ENCODE measurements at places on chromosomes 16 and 17.

GRCh38 chr16:57140931-57141668 lies 44.7 kb downstream of the PSME3IP1 start:
- no peak for DNase-seq

DNA sequence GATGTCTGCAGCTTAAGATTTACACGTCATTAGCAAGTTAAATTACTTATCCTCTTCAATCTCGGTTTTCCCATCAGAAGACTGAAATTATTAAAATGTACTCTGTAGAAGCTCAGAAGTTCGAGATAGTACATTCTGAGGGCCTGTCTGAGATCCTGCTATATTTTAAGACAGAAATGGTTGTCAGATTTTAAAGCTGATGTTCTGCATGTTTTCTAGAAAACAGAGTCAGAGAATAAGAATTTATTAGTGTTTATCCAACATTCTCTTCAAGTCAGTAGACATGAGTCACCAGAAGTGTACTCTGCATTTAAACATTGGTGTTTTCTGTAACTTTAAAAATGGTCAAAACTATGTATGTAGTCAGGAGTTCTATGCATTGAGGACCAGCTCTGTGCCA lies 155.2 kb upstream of the MYOCD start:
- DNase-seq, result no peak

DNA sequence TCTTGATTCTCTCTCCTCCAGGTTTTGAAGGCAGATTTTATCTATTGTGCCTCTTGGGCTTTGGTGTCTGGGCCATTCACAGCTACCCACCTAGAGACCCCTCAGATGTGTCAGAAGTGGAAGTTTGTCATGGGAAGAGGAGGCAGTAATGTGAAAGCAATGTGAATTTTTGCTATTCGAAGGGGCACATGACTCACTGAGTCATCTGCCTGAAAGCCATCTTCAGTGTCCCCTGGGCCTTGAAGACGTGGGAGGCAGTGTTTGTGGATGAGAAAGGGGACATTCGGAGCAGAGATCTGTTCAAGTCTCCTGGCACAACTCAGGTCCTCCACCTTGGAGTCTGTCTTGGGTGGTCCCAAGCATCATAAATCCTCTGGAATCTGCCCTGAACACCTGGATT lies 530.2 kb downstream of the NPIPA7 start:
- DNase-seq, result no peak

DNA sequence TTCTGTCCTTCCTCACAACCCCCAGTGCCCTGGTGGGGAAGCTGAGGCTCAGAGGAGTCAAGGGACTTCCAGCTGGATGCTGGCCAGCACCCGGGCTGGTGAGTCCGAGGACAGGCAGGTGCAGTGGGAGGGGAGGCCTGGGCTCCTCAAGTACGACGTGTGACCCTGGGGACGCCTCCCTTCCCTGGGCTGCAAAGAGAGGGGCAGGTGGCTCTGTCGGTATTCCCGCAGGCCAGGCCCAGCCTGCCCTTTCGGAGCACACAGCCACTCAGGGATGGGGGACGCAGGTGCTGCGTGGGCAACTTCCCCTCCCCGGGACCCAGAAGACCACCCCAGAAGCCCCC lies 33.1 kb upstream of the PVALEF start:
- no peak for DNase-seq

DNA sequence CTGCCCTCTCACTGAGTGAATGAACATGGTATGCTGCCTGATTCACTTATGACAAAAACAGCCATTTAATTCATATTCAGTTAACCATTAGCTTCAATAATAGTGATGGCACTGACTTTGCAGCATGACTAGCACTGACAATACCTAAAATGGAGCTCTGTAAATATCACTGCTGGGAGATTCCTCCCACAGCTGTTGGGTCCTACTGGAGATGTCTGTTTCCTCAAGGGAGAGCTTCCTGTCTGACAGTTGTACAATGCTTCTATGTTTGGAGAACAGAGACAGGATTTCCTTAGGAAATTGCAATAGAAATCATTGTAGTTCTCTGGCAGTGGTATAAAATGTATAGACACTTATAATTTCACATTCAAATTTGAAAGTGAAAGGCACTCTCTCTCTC lies 695.9 kb upstream of the CDH8 start:
- DNase-seq, result no peak

DNA sequence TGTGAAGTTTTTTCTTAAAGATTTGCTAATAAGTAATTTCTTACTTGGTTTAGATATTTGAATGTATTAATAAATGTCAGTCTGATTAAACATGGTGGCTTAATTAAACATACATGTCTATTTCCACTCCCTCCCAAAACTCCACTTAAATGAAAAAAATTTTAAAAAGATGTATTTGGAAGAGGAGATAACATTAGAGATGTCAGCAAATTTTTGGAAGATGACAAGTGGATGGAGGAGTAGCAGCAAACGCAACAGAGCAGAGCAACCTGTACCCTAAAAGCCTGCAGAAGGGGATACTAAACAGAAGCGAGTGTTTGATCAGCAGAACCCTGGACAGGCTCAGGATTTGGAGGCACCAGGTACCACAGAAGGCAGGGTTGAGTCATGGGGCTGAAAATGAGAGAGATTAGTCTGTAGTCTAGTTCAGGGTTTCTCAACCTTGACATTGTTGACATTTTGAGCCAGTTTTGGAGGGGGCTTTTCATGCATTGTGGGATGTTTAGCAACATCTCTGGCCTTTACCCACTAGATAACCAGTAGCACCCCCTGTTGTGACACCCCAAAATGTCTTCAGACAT lies 17.8 kb downstream of the LUC7L3 start:
- DNase-seq, result no peak

GRCh38 chr17:50956750-50957523 lies 90.8 kb upstream of the TOB1 start:
- DNase-seq, result peak; percentile 56

GRCh38 chr16:72126429-72126765 lies 32.8 kb downstream of the DHX38 start:
- DNase-seq, result no peak

DNA sequence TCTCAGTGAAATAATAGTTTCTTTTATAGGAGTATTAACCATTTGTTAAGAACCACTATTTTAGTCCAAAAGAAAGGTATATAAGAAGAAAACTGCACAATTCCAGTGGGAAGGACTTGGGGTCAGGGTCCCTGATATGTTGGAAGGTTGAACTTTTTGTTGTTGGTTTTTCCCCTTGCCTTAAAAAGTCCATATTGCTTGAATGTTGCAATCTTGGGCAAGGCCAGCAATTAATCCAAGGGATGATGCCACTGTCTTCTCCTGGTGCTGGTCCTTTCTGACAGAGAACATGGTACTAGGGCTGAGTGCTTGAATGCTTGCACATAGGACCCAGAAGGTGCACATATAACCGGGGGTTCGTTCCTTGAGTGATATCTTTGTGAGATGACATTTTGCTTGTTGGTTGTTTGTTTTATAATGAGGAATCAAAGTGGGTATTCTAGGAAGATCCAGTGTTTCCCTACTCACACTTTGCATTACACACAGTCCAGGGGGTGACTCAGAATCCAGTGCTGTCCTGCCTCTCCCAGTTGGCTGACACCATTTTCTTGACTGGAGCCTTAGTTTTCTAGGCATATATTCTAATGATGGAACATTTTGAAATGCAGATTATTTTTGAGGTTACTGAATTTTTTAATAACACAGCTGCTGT lies 54.9 kb downstream of the SIAH1 start:
- no peak for DNase-seq

DNA sequence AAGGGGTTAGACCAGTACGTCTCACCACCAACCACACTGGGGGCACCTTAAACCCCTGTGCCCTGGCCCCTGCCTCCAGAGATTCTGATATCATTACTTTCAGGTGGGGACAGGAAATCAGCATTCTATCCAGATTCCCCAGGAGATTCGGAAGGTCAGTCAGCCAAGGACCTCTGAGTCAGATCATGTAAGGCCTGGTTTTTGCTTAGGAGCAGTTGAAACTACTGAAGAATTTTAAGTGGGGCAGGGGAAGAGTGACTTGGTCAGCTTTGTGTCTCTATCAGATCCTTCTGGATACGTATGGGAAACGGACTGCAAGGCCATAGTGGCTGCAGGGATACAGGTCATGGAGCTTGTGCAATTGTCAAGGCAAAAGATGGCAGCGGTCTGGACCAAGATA lies 9.0 kb downstream of the EMP2 start:
- DNase-seq, result no peak

GRCh38 chr17:77914385-77915254 lies 43.9 kb upstream of the TNRC6C start:
- no peak for DNase-seq

GRCh38 chr16:66474750-66475199 lies 47.7 kb downstream of the BEAN1 start:
- peak; percentile 23 for DNase-seq

DNA sequence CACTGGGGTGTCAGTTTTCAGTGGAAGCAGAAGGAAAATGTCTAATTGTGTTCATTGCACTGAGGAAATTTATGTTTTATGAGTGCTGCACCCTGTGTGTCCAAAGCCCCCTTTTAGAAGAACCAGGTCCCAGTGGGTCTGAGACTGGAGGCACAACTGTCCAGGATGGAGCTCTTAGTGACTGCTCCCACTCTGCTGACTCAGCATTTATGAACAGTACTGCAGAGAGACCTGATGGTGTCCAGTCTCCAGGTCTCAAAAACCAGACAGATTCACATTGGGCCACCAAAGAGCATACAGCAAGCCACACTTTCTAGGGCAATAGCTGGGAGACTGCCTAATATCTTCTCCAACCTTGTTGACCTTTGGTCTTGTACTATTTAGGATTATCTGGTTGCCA lies 321.9 kb downstream of the CBLN1 start:
- DNase-seq, result no peak

DNA sequence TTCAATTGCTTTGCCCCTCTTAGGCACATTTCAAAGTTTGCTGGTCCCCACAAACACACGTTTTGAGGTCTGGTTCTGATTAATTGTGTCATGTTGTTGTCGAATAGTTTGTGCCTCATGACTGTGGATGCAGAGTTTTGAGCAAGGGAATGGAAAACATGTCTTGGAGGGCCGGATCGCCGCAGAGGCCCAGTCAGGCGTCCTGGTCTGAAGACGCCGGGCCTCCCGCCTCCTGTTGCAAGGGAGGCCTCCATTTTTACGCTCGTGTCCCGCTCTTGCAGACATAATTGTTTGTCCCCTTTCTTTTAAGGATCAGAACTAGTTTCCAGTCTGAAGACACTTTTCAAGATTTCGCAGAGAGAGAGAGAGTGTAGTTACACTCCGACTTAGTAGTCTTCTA lies 3.2 kb downstream of the NTN1 start:
- DNase-seq, result no peak

- DNase-seq, result no peak
These were observed 57.8 kb downstream of the ENGASE start for GRCh38 chr17:79132271-79133064.

DNA sequence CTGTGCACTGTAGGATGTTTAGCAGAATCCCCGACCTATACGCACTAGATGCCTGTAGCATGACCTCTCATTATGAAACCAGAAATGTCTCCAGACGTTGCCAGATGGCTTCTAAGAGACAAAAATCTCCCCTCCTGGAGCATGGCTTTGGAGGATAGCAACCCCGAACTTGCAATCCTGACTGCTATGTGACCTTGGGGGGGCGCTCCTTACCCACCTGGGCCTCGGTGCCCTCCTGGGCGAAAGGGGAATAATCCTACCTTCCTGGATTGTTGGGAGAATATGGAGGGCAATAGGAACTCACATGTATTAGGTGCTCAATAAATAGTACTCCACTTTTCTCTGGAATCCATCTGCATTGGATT lies 8.1 kb downstream of the MRM1 start:
- DNase-seq, result no peak

DNA sequence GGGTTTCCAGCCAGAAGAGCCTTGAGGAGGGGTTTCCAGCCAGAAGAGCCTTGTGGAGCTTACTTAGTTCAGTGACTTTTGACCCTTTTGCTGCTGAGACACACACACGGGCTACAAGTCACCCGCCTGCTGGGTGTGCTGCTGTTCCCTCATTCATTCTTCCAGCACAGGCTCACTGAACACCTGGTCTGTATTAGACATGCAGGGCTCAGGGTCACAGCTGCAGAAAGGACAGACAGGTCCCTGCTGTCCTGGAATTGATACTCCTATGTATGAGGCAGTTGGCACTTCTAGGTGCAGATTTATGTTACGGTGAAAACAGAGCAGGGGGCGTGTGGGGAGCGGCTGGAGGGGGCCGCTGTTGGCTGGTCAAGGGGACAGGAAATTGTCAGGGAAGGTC lies 6.8 kb downstream of the CACNG4 start:
- no peak for DNase-seq

- no peak for DNase-seq
These were observed 478.5 kb downstream of the GRIN2A start for GRCh38 chr16:9703731-9704130.

GRCh38 chr17:44900894-44901293 lies 1.6 kb upstream of the EFTUD2 start:
- DNase-seq, result no peak

DNA sequence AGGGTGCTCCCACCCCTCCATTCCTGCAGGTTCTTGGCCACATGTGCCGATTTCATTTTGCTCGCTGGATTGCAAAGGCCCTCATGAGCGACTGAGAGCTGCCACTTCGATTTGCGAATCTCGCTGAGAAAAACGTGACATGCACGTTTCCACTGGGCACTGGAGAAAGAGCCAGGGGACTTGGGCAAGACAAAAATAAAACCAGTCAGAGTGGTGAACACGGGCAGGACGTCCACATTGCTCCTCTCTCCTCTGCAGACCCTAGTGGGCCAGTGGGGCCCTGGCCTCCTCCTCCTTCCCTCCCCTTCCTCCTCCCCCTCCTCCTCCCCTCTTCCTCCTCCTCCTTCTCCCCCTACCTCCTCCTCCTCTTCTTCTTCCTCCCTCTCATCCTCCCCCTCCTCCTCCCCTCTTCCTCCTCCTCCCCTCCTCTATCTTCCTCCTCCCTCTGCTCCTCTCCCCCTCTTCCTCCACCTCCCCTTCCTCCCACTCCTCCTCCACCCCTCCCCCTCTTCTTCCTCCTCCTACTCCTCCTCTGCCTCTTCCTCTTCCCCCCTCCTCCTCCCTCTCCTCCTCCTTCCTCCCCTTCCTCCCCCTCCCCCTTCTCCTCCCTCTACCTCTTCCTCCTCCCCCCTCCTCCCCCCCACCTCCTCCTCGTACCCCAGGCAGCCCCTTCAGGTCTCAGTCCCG lies 28.1 kb upstream of the ENPP7 start:
- no peak for DNase-seq

- peak; percentile 46 for DNase-seq
These were observed 565 bp downstream of the WDR45B start for GRCh38 chr17:82647593-82648164.

GRCh38 chr16:88591577-88592021 lies 21.4 kb downstream of the ZC3H18 start:
- DNase-seq, result no peak
